ENCODE measurements at places on chromosomes 11 and 22.
A peak's percentile ranks its signal among the peaks of the same experiment; 100 is the strongest.

GRCh38 chr22:37654563-37655251, 3.8 kb upstream of the PDXP start:
- DNase-seq = no peak

GRCh38 chr11:2740275-2740940, 40.6 kb upstream of the KCNQ1OT1 start:
- DNase-seq = no peak

DNA sequence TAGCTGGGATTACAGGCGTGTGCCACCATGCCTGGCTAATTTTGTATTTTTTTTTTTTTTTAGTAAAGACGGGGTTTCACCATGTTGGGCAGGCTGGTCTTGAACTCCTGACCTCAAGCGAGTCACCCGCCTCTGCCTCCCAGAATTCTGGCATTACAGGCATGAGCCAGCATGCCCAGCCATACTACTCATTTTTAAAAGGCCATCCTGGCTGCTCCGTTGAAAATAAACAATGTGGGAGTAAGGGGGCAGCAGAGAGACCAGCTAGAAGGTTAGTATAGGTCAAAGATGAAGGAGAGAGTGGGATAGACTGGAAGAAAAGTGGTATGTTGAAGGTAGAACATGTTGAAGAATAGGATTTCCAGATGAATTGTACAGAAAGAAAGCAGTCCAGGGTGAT, 17.6 kb upstream of the LIN7C start:
- DNase-seq = no peak

DNA sequence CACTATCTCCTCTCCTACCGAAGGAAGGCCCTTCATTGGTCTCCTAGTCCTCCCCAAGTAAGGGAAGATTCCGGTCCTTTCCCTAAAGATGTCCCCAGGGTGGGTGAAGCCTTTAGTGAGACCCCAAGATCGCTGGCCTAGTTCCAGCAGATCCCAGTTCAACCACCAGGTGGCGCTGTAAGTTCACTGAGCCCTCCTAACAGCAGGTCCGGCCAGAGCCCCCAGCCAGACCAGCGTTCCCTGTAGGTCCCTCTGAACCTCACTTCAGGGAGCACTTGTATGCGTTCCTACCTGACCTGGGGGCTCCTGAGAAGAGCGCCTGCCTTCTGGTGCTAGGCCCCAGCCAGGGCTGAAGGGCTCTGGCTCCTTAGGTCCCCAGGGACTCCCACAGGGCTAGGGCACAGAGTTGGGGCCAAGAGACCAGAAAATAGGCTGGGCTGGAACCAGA, 38.1 kb downstream of the LMO1 start:
- peak; percentile 62 for DNase-seq

- no peak for DNase-seq
Observed at GRCh38 chr11:2519862-2520735, 75.3 kb downstream of the KCNQ1 start.
